ENCODE measurements at places on chromosomes 2 and 18.

DNA sequence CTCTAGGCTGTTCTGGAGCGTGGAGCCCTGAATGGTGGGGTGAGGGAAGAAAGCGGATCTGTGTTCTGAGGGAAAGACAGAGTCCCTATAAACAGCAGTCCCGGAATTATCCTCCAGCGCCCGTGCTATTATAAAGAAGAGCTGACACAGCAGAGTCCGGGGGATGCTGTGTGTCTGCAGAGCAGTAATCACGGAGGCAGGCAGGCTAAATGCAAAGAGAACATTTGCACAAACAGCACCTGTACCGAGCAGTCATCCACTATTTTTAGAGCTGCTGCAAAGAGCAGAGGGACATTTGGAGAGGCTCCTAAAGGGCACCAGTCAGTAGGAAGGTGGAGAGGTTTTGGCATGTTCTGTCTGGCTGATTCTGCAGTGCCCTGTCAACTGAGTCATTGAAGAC lies 293.8 kb upstream of the SLC14A2 start:
- no peak for DNase-seq

DNA sequence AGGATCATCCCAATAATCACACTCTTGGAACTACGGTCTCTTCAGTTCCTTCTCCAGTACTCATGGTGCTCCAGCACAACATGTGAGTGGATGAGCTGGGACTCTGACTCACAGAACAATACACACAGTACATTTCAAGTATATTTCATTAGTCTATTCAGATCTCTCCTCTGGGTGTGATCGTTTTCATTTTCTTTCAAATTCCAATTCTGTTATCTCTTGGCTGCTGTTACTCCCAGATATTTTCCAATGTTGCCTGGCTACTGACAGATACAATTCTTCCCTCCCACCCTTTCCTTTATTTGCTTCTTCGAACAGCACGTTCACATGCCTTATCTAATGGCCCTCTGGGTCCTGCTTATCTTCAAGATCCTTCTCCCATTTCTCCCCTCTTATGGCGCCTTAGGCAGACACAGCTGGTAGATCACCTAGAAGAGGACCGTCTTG lies 216.0 kb downstream of the ACKR3 start:
- no peak for DNase-seq

- no peak for DNase-seq
Observed at GRCh38 chr18:46891742-46892214, 25.5 kb downstream of the PIAS2 start.

GRCh38 chr2:28359222-28360057 lies 33.2 kb upstream of the FOSL2 start:
- no peak for DNase-seq

GRCh38 chr2:22485486-22485885 lies 899.5 kb upstream of the KLHL29 start:
- no peak for DNase-seq

DNA sequence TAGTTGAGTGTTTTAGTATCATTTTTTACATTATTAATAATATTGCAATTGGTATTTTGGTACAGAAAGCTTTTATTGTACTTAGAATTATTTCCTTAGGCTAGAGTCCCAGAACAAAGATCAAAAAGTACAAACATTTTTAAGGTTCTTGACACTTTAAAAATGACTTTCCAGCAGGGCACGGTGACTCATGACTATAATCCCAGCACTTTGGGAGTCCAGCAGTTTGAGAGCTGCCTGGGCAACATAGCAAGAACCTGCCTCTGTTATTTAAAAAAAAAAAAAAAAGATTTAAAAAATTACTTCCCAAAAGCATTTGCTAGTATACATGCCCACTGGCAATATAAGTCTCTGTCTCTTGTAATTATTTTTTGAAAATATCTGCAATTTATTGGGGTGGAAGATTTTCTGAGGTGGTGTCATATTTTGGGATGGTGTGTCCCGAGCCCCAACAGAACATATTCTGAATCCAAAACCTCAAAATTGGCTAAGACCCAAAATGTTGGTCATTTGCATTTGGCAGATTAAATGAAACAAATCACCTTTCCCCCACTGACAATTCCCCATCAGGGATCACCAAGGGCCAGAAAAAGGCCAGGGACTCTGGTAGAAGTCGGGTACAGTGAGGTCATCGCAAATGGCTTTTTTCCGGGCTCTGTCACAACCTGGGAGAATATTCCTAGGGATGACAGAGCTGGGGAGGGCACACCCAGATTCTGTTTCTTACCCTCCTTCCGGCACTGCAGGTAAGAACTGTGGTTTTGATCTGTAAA lies 42.1 kb downstream of the NIFK start:
- no peak for DNase-seq

GRCh38 chr18:74241426-74241825 lies 50.3 kb downstream of the CYB5A start:
- no peak for DNase-seq

- no peak for DNase-seq
Observed at GRCh38 chr2:5734859-5735520, 42.8 kb downstream of the SOX11 start.

DNA sequence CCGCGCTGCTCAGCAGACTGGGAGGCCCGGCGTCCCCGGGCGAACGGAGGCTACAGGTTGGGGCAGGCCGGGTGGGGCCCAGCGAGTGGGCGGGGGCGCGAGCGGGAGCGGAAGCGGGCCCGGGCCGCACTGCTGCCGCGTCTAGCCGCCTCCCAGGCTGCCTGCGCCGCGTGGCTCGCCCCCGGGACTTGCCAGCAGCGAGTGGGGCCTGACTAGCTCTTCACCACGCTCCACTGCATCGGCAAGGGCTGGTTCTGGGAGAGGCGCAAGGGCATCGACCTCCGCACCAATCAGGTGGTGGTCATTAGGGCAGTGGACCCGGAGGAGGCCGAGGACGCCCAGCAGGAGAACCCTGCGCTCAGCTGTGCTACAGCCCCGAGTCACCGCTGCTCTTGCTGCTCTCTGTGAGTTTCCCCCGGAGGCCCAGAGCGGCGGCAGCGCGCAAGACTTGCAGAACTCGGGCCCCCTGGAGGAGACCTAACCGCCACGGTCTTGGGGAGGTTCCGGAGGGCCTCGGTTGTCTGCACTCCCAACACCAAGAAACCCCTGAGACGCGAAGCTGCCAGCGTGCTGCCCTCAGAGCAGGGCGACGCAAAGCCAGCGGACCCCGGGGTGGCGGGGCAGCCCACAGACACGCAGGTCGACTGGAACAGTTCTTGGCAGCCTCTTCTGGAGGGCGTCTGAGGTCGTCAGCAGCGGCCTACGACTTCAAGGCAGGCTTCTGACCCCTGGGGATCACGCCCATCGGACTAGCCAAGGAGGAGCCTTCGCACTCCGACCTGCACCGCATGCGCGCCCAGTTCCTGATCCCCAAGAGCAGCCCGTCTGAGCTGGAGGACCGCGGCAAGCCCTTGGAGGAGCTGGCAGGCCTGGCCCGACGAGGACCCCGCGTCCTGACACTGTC lies 27.2 kb upstream of the PTPN2 start:
- no peak for DNase-seq

GRCh38 chr2:64460330-64460729 lies 6.4 kb downstream of the LGALSL start:
- no peak for DNase-seq

- no peak for DNase-seq
Observed at GRCh38 chr2:170396799-170397459, 219.0 kb downstream of the MYO3B start.

- no peak for DNase-seq
Observed at GRCh38 chr18:79905389-79905911, 46.0 kb downstream of the SLC66A2 start.

GRCh38 chr18:47265197-47265596 lies 13.7 kb upstream of the SKOR2 start:
- no peak for DNase-seq

- DNase-seq = no peak
Observed at GRCh38 chr2:99088017-99088416, 53.5 kb upstream of the C2orf15 start.

DNA sequence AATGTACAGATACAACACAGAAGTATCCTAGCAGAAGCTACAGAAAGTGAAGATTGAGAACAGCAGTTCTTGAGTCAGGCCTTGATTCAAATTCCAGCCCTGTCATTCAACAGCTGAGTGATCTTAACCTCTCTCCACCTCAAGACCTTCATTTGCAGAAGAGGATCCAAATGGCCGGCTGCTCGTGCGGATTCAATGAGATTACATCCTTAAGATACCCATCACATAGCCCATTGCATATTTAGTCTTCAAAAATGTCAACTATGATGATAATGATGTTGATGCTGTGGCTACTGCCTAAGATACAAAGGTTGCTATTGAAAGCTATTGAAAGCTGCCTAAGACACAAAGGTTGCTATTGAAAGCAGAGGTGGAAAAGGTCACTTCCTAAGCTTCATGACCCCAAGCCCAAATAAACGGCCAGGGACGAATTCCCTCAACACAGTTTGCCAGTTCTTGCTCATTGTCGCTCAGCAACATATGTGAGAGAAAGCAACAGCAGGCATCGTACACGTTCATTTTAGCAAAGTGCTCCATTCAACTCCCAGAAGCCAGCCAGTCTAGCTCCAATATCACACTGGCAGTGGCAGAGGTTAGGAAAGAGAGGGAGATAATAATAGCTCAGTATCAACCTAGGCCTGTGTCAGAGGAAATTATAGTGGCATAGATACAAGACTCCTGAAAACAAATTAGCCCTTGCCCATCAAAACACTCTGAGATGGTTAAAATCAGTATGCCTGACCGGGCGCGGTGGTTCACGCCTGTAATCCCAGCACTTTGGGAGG lies 36.1 kb downstream of the MRPL35 start:
- no peak for DNase-seq

- DNase-seq = no peak
Observed at GRCh38 chr2:123563515-123563914, 461.6 kb upstream of the CNTNAP5 start.

- no peak for DNase-seq
Observed at GRCh38 chr2:199335502-199335901, 122.2 kb downstream of the SATB2 start.

DNA sequence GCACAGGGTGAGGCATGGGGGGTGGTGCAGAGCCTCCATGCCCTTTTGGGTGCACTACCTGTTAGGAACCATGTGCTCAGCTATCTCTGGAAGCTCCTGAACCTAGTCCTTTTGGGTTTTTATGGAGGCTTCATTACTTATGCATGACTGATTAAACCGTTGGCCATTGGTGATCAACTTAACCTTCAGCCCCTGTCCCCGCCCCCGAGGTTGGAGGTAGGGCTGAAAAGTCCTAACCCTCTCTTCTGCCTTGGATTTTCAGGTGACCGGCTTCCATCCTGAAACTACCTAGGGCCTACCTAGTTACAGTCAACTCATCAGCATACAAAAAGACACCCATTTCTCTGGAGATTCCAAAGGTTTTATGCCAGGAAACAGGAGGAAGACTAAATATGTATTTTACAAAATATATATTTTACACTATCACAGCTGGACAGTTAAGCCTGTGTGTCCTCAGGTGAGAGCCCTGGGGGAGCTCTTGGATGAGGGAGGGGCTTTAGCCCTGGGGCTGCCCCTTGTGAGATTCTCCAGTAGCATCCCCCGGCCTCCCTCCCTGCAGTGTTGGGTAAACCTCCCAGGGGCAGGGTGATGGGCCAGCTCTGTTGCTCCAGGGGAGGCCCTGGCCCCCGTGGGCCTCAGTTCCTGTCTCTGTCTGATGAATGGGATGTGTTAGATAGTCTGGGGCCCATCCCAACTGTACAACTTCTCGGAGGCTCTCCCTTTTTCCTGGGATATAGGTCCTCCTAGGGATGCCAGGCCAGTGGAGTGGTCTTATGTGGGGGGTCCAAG lies 24.1 kb downstream of the GLI2 start:
- DNase-seq = no peak

- no peak for DNase-seq
Observed at GRCh38 chr2:16561676-16562075, 104.0 kb downstream of the CYRIA start.

- no peak for DNase-seq
Observed at GRCh38 chr18:59988098-59988706, 88.4 kb downstream of the PMAIP1 start.

DNA sequence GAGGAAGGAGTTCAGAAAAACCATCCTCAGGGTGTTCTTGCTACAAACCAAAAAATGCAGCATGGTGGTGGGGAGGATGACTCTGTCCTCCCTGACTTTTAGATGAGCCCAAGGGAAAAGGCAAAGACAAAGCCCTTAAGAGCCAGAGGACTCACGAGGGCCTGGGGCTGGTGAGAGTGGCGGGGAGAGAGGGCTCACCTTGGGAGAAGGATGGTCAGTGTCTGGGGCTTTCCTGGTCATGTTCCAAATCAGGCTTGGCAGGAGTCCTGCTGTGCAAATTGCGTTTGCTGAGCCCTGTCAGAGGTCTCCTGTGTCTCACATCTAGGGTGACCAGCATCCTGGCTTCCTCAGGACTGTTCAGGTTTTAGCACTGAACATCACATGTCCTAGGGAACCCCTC lies 4.7 kb downstream of the UGT1A1 start:
- no peak for DNase-seq

All from NCI-H2107 (cell line).